ENCODE measurements at places on chromosomes 2 and 18.

DNA sequence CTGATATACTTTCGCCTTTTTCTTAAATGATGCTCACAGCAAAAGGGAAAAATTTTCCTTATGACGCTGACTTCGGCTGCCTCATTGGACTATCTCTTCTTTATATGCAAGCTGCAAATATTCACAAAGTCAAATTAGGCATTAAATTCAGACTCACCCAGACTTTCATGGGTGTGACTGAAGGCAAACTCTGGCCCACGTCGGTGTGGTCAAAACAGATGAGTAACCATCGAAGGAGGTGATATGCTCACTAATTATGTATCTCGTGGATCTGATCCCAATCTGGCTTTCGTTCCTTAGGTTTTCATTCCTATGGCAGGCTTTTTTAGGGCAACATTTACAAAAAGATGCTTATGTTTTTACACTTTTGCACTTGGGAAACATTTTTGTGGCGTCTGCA, 36.6 kb downstream of the FAM124B start:
- no peaks in the 10 kb centered on the region for H3K36me3 ChIP-seq
- H3K4me3 ChIP-seq, result no peak overlapping the region
- no peak for DNase-seq
- no peaks in the 10 kb centered on the region for H3K27me3 ChIP-seq

GRCh38 chr2:145256551-145256950, 736.6 kb upstream of the ZEB2 start:
- no peaks in the 10 kb centered on the region for H3K36me3 ChIP-seq
- H3K4me3 ChIP-seq, result no peak overlapping the region
- no peaks in the 10 kb centered on the region for H3K27me3 ChIP-seq
- H3K27ac ChIP-seq, result no peak overlapping the region

DNA sequence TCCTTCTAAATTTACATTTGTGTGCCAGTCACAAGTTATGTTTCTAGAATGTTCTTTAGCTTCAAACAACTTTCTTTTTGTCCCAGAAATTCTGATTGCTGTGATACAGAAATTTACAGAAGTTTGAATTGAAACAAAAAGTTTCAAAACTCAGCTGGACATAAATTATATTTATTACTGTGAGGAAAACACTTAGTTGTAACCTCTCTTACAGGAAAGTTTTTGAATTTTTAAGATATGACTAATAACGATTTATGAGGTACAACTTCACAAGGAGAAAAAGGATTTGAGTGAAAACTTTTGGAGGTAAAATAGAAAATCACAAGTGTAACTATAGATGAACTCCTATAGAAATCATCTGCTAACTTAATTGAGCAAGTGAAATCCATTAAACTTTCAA, 205.3 kb downstream of the TMEM247 start:
- no peaks in the 10 kb centered on the region for H3K27me3 ChIP-seq
- no peak overlapping the region for H3K4me3 ChIP-seq
- no peaks in the 10 kb centered on the region for H3K36me3 ChIP-seq
- no peaks in the 10 kb centered on the region for H3K4me1 ChIP-seq
- H3K27ac ChIP-seq, result no peak overlapping the region

- no peak overlapping the region for H3K27ac ChIP-seq
- no peak for DNase-seq
- no peaks in the 10 kb centered on the region for H3K27me3 ChIP-seq
- H3K4me1 ChIP-seq, result no peaks in the 10 kb centered on the region
- no peak overlapping the region for H3K4me3 ChIP-seq
Measured at GRCh38 chr2:118529908-118530599, 317.4 kb downstream of the EN1 start.

DNA sequence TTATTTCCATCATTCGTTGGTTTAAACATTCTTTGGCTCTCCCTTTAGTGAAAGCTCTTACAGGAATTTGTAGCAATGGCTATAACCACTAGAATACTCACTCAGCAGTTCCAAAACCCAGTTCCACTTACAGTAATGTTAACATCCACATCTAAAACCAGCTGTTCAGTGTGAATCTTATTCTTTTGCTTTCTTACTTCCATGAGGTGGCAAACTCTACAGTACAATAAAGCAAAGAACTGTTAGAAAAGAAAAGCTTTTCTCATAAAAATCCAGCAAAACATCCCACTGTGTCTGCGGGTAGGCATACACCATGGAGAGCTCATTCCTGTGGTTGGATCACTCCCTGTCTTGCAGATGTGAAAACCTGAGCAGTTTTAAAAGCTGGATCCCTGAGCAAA, 147.1 kb downstream of the ARHGAP28 start:
- no peaks in the 10 kb centered on the region for H3K4me1 ChIP-seq
- H3K36me3 ChIP-seq, result no peaks in the 10 kb centered on the region
- no peak overlapping the region for H3K4me3 ChIP-seq
- no peak overlapping the region for H3K27ac ChIP-seq
- no peak for DNase-seq
- H3K27me3 ChIP-seq, result no peaks in the 10 kb centered on the region

DNA sequence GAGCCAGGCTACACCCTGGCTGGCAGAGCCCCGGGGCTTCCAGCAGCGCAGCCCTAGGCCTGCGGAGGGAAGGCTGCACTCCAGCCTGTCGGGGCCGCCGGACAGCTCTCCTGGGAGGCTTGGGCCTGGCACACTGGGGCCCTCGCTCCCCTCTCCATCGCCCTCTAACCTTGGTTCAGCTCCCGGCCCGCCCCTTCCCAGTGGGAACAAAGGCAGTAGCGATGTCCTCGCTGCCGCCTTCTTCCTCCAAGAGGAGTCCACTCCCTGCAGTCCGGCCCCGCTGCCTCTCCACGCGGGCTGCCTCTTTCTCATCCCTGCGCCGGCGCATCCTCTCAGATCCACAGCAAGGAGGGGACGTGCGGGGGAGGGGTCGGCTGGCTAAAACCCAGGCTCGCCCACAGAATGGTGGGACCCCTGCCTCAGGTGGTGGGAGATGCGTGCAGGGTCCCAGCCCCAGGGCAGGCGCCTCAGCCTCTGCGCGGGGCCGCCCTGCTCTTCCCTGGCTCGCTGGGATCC, 138.1 kb downstream of the TWIST2 start:
- no peak overlapping the region for H3K4me3 ChIP-seq
- H3K36me3 ChIP-seq, result no peaks in the 10 kb centered on the region
- H3K4me1 ChIP-seq, result no peaks in the 10 kb centered on the region
- H3K27ac ChIP-seq, result no peak overlapping the region
- no peak for DNase-seq
- H3K27me3 ChIP-seq, result no peaks in the 10 kb centered on the region

DNA sequence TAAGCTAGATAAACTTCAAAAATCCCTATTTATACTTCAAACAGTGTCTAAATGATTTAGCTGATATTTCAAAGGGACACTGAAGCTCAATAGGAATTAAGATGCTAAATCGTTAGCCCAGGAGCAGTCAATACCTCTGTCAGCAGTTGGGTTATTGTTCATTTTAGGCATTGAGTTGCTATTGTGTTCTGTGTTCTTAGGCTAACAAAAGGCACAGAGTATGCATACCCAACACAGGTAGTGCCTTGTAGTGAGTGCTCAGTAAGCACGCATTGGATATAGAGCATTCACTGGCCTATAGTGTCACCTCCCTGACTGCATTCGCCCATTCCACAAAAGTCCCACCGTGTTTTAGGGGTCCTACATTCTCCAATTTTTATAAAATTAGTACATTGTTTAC, 152.3 kb downstream of the PIK3C3 start:
- H3K36me3 ChIP-seq, result no peaks in the 10 kb centered on the region
- H3K4me3 ChIP-seq, result no peak overlapping the region
- no peak overlapping the region for H3K27ac ChIP-seq
- H3K4me1 ChIP-seq, result no peaks in the 10 kb centered on the region
- no peak for DNase-seq

DNA sequence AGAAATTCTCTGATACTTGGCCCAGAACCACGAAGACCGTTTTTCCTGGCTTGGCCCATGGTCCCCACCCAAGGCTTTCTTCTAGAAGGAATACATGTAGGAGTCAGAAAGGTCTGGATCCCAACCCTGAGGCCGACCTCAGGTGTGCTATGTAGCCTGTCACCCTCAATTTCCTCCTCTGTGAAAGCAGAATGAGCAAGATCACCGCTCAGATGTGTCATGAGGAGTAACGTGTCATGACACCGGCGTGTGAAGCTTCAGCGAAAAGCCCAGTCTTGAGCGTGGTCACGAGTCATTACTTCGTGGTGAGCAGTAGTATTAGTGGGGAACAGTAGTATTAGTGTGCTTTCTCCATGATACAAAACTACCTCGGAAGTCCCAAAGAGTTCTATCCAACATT, 103.4 kb downstream of the ALPK2 start:
- no peak for DNase-seq
- no peaks in the 10 kb centered on the region for H3K36me3 ChIP-seq
- no peak overlapping the region for H3K27ac ChIP-seq
- no peak overlapping the region for H3K4me3 ChIP-seq

DNA sequence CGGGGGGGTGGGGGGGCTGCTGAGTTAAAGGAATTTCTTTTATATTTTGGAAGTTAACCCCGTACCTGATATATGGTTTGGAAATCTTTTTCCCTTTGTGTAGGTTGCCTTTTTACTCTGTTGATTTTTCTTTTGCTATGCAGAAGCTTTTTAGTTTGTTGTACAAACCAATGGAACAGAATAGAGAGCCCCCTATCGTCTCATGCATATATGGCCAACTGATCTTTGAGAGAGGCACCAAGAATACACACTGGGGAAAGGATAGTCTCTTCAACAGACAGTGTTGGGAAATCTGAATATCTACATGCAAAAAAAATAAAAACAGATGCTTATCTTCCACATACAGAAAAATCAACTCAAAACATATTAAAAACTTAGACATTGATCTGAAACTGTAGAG, 647.8 kb upstream of the KLHL29 start:
- H3K4me1 ChIP-seq, result no peaks in the 10 kb centered on the region
- no peak overlapping the region for H3K27ac ChIP-seq
- H3K36me3 ChIP-seq, result no peaks in the 10 kb centered on the region
- no peak for DNase-seq
- no peaks in the 10 kb centered on the region for H3K27me3 ChIP-seq

- H3K27me3 ChIP-seq, result no peaks in the 10 kb centered on the region
- H3K4me3 ChIP-seq, result no peak overlapping the region
- no peak for DNase-seq
- H3K36me3 ChIP-seq, result no peaks in the 10 kb centered on the region
- H3K27ac ChIP-seq, result no peak overlapping the region
Measured at GRCh38 chr2:70643715-70644114, 90.1 kb upstream of the TGFA start.

- no peaks in the 10 kb centered on the region for H3K27me3 ChIP-seq
- DNase-seq, result no peak
- no peak overlapping the region for H3K4me3 ChIP-seq
- no peaks in the 10 kb centered on the region for H3K4me1 ChIP-seq
Measured at GRCh38 chr2:173649527-173650219, 295.0 kb downstream of the CDCA7 start.

DNA sequence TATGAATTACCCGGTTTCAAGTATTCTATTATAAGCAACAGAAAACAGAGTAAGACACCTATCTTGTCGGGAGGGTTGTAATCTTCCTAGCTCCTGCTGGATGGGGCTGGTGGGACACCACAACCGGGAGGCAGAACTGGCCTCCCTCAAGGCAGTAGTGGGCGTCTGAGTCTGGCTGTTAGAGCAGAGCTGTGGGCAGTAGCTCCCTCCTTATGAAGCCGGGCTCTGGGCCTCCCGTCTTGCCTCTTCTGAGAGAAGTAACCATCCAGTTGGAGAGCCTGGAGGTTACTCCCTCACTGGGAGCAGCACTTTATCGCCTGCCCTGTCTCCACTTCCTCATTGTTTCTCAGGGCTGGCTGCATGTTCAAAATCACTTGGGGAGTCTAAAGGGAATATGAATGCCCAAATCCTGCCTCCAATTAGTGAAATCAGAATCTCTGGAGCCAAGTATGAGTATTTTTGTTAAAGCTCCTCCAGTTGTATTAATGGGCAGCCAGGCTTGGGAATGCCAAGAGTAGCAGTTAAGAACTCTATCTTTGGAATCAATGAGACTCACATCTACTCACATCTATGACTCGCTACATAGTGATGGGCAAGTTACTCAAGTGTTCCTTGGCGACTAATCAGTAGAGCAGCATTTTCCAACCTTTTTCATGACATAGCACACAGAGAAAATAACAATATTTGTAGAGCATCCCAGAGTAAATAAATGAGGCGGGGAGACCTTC, 27.3 kb upstream of the NRP2 start:
- H3K4me3 ChIP-seq, result no peak overlapping the region
- DNase-seq, result no peak
- H3K27me3 ChIP-seq, result no peaks in the 10 kb centered on the region

DNA sequence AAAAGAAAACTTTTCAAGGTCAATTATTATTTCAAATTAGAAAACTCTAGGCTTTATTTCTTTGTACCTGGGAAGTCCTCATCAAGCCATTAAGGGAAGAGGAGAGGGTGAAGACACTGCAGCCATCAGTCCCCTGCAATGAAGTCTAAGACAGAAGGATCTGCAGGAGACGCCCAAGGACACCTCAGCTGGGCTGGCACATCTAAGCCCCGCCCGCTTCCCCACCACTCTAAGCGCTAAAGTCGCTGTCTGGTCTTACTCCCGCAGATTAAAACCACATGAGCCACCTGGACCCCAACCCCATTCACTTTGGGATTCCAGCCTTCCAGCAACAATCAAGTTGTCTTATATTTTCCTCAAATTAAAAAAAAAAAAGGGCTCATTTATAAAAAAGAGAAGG, 104.4 kb downstream of the AFF3 start:
- H3K4me1 ChIP-seq, result no peaks in the 10 kb centered on the region
- DNase-seq, result no peak
- H3K4me3 ChIP-seq, result no peak overlapping the region

GRCh38 chr2:186130748-186131641, 355.1 kb upstream of the ZC3H15 start:
- H3K4me1 ChIP-seq, result no peaks in the 10 kb centered on the region
- H3K27me3 ChIP-seq, result no peaks in the 10 kb centered on the region

DNA sequence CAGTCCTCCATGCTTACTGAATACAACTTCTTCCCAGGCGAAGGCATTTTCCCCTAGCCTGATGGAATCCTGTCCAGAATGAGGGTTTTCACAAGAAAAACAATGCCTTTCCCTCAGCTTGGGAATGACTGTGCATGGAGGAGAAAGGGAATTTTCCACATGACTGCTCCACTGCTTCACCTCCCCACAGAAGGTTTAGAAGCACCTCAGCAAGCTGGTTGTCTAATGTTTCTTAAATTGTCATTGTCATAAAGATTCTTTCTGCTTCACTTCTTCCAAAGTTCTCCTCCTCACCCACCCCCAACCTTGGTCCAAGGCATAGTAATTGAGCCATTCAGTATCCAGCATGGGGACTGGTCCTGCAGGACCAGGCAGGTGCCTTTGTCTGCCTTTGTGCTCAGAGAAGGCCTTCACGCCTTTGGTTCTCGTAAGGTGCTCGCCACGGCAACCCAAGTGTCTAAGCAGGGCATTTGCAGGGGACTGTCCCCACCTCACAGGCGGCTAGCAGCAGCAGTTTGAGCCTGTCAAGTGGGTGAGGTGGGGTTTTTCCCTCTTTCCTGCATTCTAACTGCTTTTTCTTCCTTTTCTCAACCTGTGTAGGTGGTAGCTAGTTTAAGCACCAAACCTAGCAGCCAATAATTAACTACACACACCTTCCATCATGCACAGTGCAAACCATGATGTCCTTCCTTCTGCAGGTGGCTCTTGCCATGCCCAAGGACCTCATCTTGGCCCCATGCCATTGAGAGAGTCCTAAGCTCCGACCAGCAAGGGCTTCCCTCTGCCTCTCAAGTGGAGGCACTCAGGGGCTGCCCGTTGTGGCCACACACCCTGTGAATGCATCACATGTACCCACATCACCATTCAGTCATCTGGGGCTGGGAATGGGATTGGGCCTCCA, 65.7 kb upstream of the BCL2L11 start:
- H3K4me1 ChIP-seq, result no peaks in the 10 kb centered on the region
- no peaks in the 10 kb centered on the region for H3K36me3 ChIP-seq
- DNase-seq, result no peak
- no peak overlapping the region for H3K27ac ChIP-seq

All from breast epithelium (tissue), 4 donors.